ENCODE measurements at places on chromosomes 4 and X.

DNA sequence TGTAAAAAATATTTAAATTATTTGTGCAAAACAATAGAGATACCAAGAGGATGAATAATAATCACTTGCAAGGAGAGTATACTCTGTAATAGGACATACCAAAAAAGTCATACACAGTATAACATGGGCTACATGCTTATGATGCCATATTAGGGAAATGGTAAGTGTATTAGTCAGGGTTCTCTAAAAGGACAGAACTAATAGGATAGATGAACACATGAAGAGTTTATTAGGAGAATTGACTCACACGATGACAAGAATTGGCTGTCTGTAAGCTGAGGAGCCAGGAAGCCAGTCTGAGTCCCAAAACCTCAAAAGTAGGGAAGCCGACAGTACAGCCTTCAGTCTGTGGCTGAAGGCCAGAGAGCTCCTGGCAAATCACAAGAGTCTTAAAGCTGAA lies 151.2 kb downstream of the DTHD1 start:
- no peak for DNase-seq

DNA sequence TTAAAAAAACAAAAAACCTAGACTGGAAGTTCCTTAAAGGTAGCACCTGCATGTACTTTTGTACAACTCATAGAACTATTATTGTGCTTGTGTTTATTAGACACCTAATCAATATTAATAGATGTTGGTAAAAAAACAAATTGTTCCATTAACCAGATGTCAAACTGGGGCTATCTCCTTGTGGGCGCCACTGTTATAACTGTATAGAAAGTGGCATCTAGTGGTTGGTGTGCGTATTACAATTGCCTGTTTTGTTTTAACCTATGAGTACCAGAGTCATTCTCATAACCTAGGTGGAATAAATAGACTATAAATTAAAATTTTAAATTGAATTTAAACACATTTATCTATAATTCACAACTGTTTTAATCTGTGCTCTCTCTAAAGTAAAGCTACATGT lies 97.4 kb downstream of the COL4A5 start:
- peak; percentile 2 for DNase-seq

- DNase-seq: no peak
Measured at GRCh38 chr4:80140194-80140593, 57.1 kb upstream of the PRDM8 start.

GRCh38 chr4:71184195-71184781 lies 154.5 kb upstream of the SLC4A4 start:
- DNase-seq: peak; percentile 20

DNA sequence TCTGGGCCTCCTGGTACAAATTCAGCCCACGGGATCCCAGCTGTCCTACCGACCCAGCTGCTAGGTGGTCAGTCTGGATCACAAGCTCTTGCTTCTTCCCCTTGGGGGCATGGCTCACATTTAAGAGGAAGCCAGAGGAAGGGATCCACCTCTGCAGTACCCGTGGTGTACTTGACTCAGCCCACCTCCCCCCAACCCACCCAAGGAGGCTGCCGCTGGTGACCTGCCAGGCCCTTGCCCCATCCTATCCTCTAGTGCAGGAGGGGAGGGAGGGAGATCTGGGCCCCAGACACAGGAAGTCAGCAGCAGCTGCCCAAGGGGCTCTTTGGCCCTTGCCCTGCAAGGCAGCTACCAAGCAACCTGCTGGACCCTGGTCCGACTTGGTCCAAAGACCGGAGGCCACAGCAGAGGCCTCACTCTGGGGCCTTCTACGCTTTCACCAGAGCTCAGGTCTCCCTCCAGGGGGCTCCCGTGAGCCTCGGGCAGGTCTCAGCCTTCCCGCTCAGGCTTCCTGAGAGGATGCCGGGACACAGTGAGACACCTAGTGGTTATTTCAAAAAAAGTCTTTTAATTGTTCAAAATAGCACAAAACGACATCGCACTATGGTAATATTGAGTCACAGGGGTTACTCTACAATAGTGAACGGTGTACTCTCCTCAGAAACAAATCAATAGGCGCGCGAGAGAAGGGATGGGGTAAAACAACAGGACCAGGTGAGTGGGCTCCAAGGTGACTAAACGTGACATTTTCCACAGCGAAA lies 2.7 kb upstream of the RENBP start:
- DNase-seq: peak; percentile 49

- no peak for DNase-seq
Measured at GRCh38 chrX:23372220-23372902, 37.7 kb downstream of the PTCHD1 start.

DNA sequence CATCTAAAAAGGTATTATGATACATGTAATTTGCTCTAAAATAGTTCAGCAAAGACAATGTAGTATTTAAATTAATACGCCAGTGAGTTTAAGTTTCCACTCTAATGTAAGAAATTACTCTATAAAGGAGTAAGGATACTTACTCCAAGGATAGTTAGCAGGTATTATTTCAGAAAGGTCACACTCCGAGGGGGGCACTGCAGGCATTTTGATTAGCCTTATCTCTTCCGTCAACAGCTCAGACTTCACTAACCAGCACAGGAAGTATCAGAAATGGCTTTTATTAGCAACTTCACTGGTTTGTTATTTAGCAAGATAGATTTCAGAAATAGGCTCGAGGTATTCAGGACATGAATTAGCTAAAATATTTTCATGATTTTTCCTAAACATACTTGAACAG lies 127.0 kb downstream of the COX18 start:
- DNase-seq: no peak

DNA sequence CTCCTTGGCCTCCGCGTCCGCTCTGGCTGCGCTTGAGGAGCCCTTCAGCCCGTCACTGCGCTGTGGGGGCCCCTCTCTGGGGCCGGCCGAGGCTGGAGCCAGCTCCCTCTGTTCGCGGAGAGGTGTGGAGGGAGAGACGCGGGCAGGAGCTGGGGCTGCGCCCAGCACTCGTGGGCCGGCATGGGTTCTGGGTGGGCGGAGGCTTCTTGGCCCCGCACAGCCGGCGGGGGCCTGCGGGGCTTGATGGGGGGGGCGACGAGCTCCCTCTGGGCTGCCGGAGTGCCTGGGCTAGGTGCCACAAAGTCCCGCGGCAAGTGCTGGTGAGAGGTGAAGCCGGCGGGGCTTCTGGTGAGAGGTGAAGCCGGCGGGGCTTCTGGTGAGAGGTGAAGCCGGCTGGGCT lies 61.9 kb downstream of the ANKRD50 start:
- no peak for DNase-seq

DNA sequence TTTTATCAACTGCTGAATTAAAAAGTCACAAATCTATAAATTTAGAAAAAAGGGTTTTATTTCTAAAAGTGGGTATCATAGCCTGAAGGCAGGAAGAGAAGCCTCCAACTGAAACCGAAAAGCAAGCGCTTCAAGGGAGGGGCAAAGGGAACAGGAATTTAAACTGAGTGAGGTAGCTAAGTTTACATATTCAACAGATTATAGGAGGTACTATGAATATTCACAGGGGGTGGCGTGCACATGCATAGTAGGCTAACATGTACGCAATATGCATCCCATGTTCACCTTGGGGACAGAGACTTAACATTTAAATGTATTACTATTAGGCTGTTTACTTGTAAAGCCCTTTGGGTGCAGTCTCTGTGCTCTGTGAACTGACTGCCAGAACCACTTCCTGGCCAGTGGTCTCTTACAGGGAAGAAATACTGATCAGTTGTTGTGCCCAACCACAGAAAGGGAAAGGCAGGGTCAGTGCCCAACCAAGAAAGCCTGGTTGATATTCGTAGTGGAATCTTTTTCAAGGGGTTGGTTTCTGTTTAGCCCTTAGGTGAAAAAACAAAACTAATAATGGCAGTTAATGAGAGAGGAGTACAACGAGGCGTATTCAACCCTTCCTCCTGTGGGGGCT lies 168.7 kb upstream of the GALNTL6 start:
- DNase-seq: no peak

GRCh38 chr4:166941629-166942028 lies 292.7 kb downstream of the SPOCK3 start:
- no peak for DNase-seq

DNA sequence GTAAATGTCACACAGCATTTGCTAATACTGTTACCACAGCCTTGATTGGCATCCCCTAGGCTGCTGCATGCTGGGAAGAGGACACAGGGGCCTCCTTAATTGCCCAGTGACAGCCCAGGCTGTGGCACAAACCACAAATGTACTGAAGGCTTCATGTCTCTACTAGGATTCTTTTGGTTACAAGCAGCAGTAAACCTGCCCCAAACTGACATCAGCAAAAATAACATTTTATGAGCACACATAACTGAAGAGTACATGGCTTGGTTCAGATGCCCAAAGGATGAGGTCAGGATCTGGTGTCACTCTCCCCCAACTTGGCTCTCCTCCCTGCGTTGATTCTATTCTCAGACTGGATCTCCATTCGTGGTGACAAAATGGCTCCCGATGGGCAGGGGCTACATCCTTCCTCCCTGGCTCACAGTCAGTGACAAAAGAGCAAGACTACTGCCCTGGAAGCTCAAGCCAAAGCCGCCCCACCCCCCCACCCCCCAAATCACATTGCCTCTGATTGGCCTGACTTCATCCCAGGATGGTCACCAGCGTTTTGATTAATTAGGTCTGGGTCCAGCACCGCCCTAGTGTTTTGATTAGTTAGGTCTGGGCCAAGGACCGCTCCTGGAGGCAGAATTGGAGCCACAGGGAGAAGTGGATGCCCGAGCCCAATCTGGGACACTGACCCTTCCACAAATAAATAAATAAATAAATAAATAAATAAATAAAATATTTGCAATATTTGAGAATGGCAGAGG lies 180.5 kb upstream of the RBPJ start:
- peak; percentile 70 for DNase-seq

GRCh38 chrX:105882581-105883275 lies 60.4 kb downstream of the NRK start:
- DNase-seq: no peak

- DNase-seq: peak; percentile 63
Measured at GRCh38 chrX:141405853-141406492, 163.7 kb upstream of the SPANXC start.

GRCh38 chrX:98568795-98569194 lies 1685.1 kb downstream of the RPA4 start:
- no peak for DNase-seq

GRCh38 chr4:8514391-8514790 lies 65.8 kb upstream of the GPR78 start:
- no peak for DNase-seq

DNA sequence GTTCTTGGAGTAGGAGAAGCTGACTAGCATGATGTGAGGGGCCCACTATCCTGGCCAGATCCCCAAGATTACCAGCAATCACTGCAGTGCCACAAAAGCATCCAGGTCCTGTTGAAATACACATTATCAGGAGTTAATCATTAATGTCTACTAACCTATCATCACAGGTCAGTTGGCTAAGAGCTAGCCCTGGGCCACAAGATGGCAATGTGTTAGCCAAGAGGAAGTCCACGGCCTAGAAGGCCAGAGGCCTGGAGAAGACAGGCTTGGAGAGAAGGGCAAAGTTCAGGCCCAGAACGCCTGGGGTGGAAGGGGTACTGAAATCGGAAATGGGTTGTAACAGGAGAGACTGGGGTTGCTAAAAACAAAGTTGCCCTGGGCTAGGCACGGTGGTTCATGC lies 19.9 kb upstream of the KIAA1210 start:
- DNase-seq: no peak

GRCh38 chr4:26812049-26812714 lies 48.5 kb upstream of the STIM2 start:
- no peak for DNase-seq

- no peak for DNase-seq
Measured at GRCh38 chrX:57227691-57228090, 58.8 kb upstream of the FAAH2 start.

GRCh38 chr4:12144051-12144450 lies 715.4 kb upstream of the HS3ST1 start:
- DNase-seq: no peak

- no peak for DNase-seq
Measured at GRCh38 chrX:57104406-57104805, 16.9 kb downstream of the SPIN2B start.

- DNase-seq: no peak
Measured at GRCh38 chr4:94448815-94449375, 2.8 kb upstream of the PDLIM5 start.

DNA sequence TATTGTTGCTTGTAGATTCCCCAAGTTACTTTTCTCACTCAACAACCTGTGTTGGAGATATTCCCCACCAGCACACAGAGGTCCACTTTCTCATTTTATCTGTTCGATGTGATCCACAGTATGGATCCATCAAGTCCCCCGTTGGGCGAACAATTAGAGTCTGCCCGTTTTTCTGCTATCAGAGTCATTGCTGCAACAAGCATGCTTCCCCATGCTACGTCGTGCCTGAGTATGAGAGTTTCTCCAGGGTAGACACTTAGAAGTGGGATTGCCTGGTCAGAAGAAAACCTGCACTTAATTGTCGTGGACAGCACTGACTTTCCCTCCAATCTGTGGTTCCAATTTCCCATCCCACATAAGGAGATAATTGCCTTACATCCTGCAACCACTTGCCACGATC lies 62.7 kb upstream of the SHOX start:
- no peak for DNase-seq
